RWPE1 (cell line): ENCODE measurements at places on chromosomes 6 and 20.

DNA sequence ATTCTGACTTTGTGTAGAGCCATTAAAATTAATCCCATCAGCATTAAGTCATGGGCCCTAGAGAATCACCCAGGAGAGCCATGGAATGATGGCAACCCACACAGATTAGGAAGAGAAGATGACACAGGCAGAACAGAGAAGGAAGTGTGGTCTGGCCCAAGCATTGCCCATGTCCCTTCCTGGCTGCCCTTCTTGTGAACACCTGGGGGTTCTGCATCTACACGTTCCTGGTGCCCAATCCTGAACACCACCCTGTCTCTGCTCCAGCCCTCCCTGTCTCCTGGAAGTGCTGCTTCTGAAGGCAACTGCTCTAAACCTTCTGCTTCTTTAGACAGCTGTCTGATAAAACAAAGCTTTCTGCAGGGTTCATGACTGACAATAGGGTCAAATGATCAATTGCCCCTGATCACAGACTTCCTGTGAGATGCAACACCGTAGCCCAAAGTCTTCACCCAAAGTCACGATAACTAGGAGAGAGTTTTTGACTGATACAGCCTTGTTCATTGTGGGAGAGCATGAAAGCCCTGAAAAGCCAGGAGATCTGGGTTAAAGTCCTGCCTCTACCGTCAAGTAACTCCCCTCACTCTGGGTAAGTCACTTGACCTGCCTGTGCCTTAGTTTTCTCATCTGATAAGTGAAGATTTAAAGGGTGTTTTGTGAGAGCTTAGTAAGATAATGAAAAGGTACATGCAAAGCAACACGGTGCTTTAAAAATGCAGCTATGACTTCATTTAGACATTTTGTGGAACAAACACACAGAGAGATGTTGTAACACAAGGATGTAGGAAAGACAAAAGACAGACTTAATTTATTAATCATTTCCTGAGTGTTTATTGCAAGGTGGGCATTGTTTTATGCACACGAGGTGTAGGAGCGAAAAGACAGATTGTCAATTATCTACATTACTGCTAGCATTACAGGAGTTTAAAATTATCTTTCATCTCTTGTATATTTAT lies 291.2 kb upstream of the STXBP5 start:
- DNase-seq: no peak

DNA sequence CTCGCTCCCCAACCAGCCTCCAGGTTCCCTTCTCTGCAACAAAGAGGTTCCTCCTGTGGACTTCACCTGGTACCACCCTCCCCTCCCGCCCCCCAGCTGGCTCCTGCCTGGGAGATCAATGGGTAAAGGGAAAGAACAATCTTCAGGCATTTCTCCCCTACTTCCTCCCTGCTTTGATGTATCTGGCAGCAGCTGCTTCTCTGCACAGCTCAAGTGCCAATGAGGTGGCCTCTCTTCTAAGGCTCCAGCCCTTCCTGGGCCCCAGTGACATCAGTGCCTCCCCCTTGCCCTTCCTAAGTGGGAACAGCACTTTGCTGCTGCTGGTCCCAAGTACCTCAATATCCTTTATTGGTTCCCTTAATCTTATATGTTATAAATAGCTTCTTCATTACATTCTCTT lies 23.5 kb downstream of the MOCS1 start:
- DNase-seq: no peak

DNA sequence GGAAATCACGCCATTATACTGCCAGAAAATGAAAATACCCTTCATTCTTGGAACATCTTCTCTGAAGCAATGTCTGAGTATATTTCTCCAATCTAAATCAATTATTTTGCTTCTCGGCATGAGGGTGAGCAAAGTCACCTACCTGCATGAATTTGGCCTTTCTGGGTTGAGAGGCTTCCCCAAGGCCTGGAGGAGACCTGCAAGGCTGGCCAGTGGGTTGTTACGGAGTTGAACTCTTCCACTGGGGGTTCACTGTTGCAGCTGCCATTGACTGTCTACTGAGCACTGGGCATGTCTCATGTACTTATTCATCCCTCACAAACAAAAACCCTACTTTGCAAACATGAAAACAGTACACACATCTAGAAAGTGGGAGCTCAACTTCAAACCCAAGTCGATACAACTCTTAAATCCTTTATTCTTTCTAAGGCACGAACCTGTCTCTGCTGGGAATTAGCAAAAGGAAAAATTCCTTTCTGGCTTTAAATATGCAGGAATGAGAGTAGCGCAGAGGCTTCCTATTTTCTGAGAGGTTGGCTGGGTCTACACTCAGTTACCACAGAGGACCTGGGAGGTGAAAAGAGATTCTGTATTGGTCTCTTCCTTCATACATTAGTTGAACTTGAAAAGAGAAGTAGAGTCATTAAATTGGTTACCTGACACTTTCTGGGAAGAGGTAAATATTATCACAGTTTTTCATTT lies 87.6 kb upstream of the SGK1 start:
- no peak for DNase-seq

DNA sequence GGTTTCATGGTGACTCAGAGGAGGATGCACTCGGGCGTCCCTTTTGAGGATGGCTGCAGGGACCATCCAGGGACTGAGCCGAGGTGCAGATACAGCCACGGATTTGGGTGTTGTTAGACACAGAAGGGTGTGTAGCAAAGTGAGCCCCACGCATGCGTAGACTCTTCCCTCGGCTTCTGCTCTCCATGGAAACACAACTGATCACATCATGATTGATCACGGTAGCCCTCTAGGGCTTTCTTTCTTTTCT lies 606 bp upstream of the ULBP1 start:
- DNase-seq: peak; percentile 55

- DNase-seq: no peak
Measured at GRCh38 chr6:156767603-156768467, 9.3 kb upstream of the ARID1B start.

DNA sequence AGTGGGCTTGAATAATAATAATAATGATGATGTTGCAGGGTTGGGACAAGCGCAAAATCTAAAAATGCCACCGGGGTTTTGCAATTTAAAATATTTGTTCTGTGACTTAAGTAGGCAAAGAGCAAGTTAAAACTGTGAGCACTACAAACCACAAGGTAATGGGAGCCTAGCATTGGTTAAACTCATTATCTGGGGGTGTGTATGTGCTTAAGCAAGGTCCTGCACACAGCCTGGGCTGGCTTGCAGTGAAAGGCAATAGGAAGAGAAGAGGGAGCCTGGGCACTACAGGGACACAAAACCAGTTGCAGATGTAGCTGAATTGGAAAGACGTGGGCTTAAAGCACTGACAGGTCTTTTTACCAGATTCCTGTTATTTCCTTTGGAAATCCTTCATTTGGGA lies 11.7 kb downstream of the SIM1 start:
- no peak for DNase-seq

- DNase-seq: no peak
Measured at GRCh38 chr6:72287801-72288200, 334.1 kb upstream of the KCNQ5 start.

DNA sequence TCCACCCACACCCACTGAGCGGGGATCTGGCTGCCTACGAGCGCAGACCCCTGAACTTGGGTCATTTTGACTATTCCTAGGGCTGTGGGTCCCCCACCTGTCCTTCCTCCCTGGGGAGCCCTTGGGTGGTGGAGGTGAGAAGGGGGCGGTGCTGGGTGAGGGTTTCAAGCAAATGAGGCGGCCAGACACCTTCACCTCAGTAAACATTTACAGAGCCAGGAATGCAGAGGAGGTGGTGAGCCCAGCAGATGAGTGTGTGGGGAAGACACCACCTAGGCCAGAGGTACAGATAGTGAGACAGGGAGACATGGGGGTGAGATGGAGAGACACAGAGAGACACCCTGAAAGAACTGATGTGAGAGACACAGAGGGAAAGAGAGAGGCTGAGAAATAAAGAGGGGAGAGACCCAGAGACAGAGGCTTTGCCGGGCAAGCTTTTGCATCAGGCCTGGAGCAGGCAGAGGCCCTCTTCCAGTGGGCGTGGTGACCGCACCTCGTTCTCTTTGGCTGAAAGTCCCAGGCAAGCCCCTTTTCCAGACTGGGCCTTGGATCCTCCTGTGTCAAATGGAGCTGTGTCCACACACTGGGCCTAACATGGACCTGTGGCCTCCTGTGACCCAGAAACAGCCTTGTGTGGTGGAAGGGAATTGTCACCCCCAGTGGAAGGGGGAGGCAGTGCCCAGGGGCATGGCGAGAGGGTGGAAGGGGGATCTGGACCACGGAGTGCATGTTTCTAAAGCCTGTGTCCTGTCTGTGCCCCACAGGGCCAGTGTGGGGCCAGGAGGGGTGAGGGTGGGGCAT lies 29.7 kb downstream of the CEBPB start:
- no peak for DNase-seq

- DNase-seq: peak; percentile 35
Measured at GRCh38 chr6:134123666-134124208, 71.3 kb upstream of the SLC2A12 start.

GRCh38 chr6:20652299-20653084 lies 118.2 kb downstream of the CDKAL1 start:
- DNase-seq: peak; percentile 69

DNA sequence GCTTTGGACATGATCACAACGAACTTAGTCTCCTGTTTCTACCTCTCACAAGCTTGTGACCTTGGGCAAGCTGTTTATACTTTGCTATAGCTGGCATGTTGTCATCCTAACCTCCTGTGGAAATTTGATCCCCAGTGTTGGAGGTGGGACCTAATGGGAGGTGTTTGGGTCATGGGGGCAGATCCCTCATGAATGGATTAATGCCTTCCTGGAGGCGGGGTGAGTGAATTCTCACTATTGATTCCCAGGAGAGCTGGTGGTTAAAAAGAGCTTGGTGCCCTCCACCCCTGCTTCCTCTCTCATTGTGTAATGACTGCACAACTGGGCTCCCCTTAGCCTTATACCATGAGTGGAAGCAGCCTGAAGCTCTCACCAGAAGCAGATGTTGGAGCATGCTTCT lies 228.9 kb downstream of the HIVEP2 start:
- no peak for DNase-seq

DNA sequence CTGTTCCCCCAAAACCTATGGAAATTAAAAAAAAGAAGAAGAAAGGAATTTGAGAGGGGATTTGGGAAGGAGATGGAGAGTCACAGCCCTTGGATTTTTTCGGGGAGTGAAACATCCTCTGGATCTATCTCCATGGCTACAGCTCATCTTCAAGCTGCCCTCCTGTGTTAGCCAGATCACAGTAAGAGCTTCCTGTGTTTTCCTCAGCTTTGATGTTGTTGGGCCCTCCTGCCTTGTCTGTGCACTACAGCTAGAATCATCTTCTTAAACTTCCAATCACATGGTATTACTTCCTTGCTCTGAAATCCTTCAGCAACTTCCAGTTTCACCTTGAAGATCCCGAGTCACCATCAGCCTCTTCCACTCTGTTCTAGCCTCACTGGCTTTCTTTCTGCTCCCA lies 207.8 kb upstream of the ZFP64 start:
- DNase-seq: no peak

- no peak for DNase-seq
Measured at GRCh38 chr6:163165922-163166321, 248.6 kb upstream of the QKI start.

DNA sequence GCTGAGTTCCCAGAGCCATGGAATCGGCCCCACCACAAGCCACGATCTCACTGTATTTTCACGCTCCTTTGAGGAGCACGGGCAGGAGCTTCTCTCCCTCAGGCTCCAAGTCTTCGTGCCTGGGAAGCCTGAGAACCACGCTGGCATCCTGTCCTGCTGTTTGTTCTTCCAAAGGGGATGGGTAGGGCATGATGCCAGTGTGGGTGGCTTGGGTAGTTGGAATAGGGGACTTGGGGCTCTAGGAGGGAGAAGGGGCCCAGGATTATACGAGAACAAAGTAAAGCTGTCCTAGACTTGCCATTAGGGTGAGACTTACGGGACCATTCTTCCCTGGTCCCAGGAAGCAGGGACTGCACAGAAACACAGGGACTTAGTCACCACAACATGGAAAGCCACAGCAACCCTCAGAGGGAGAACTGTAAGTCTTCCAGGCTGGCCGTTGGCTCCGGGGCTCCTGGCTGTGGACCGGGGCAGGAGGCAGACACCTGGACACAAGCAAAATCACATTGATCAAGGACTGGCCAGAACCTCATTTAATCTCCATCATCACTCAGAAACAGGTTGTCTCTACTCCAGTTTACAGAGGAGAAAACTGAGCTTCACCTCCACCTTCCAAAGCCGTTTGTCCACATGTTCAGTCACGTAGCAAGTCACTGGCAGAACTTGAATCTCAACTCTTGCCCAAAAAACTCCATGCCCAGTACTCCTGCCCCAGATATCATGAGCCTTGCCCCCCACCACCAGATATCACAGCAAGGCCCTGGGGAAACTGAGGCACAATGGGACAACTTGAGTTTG lies 1.3 kb downstream of the CCN5 start:
- DNase-seq: no peak

GRCh38 chr6:155157101-155157500 lies 106.7 kb upstream of the CLDN20 start:
- DNase-seq: no peak

- DNase-seq: no peak
Measured at GRCh38 chr6:162873537-162873936, 145.8 kb downstream of the PACRG start.

DNA sequence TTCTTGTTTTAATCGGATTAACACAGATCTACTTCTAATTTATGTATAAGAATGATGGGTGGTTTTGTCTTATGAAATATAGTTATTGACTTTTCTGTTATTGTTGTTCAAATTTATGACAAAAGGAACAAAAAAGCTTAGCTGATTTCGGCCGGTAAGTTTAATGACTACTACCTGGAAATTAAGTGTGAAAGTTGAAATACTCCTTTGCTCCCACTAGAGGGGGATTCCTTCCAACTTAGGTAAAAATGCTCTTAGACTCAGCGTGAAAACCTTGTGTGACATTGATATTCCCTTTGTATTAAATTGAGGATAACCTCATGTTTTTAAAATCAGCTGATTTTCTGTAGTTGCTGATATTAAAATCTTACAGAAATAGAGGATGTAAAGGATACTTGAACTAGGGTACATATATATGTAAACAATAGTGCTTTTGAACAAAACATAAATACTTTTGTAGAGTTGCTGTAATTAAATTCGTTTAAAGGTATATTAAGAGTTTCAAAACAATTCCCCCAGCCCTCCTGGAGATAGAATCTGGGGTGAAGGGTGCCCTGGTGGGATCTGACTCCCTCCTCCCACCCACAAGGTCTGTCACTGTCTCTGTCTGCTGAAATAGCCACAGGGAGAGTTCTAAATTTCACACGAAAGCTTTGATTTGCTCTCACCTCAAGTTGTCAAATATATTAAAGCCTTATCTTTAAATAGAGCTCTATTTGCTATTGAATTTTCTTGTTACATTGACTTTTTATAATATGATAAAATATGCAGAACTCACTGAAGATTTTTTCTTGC lies 257.5 kb downstream of the ARID1B start:
- peak; percentile 68 for DNase-seq

- DNase-seq: no peak
Measured at GRCh38 chr6:135230711-135231468, 49.8 kb downstream of the MYB start.

DNA sequence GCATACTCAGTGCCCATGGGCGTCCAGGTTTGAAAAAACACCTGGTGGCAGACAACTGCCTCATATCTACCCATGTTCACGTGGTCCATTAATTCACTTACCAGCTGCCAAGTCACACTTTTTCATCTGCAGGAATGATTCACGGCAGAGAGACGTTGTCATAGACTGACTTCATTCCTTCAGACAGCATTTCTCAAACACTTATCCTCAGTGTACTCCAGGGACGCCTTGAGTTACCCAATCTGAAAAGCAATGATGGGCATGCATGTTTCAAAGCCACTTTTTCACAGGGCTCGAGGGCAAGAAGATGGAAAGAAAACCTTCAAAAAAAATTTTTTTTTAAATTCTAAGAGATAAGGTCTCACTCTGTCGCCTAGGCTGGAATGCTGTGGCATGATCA lies 6.0 kb downstream of the MMP24OS start:
- DNase-seq: no peak

GRCh38 chr6:52877168-52877567 lies 32.3 kb downstream of the GSTA3 start:
- DNase-seq: peak; percentile 51
